ENCODE measurements at places on chromosomes 6 and 20.

- no peak for DNase-seq
These were observed 565.2 kb upstream of the MARCKS start for GRCh38 chr6:113291751-113292445.

GRCh38 chr6:130683761-130684517, 143.3 kb upstream of the SMLR1 start:
- no peak for DNase-seq

DNA sequence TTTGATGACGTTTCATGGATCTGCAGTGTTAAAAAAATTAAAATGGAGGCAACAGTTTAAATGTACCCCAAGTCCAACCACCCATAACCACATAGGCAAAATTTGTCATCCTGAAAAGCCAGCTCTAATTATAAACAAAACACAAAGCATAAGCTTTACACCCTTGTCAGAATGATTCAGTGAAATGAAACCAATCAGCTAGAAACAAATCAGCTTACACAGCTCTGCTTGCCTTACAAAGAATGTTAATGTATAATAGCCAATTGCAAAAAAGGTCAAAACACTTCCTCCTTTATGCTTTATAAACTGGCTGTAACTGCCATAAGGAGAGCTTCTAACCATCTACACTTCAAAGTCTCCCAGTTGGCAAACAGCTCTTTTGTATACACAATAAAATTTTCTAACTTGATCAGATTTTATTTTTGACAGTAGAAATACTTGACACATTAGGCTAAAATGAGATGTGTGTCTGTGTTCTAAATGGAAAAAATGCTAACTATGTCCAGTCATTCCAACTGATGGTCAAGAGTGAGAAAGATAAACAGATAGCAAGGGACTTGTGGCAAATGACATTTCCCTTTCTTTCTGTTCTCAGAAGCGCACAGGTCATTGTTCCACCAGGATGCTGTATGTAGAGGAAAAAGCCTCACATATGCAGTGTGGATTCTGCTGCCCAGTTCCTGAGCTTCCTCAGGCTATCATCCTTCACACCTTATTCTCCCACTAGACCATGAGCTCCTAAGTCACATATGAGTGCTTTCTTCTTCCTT, 344.3 kb upstream of the ID4 start:
- DNase-seq = no peak

DNA sequence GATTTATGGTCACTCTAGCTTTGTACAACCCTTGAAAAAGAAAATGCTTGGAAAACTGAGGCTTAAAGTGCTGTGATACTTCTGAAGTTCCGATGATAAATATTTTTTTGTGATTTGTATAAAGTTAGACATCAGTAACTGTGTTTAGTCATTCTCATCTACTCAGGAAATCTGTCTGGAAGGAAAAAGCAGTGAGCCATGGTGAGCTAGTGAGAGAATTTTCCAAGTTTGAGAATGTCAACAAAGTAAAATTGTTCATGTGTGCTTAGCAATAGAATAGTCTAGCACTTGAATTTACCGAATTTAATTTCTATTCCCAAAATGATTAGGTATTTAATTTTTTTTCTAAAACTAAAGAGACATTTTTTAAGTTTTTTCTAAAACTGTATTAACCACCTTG, 41.3 kb upstream of the PLCB4 start:
- no peak for DNase-seq

- peak; percentile 62 for DNase-seq
These were observed 1.2 kb downstream of the RHAG start for GRCh38 chr6:49635480-49635879.

- peak; percentile 71 for DNase-seq
These were observed 39.9 kb downstream of the RPRD1B start for GRCh38 chr20:38073307-38074071.

- DNase-seq = no peak
These were observed 216.3 kb upstream of the ECI2 start for GRCh38 chr6:4351520-4352321.

DNA sequence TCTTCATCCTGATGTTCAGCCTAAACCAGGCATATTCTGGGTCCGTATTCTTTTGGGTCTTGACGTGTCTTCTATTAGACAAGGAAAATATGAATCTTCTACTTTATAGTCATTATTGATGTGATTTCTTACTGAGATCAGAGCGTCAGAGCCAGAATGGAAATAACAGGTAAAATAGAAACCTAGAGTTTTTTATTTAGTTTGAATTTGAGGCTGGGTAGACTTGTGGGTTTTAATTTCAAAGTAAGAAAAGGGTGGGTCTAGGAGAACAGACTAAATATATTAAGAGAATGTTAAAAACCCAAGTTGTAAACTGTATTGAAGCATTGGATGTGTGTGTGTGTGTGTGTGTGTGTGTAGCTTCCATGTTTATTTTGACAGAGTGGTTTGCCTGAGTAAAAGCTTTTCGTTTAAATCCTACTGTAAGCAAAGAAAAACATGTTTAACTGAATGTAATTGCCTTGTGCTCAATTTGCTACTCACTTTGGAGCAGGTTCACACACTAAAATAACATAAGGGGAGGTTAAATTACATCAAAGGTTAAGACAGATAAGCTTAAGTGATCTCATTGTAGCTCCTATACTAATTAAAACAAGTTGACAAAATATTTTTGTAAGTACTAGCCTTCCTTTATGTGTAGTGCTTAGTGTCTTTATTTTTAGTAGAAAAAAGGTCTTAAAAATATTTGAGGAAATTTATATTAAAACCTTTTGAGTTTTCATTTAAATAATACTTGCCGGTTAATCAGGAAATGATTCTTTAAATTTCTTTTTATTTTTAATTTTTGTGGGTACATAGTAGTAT, 17.4 kb downstream of the HECA start:
- no peak for DNase-seq

Measured in hematopoietic multipotent progenitor cell treated with erythropoietin and hydrocortisone succinate and interleukin-3 and kit ligand, for 15 days (in vitro differentiated cells).